ENCODE measurements at places on chromosomes 6 and 20.

GRCh38 chr6:126312013-126312665 is 27.8 kb upstream of the CENPW start:
- DNase-seq, result no peak

- DNase-seq, result no peak
These were observed 133.5 kb downstream of the SCML4 start for GRCh38 chr6:107690643-107691061.

DNA sequence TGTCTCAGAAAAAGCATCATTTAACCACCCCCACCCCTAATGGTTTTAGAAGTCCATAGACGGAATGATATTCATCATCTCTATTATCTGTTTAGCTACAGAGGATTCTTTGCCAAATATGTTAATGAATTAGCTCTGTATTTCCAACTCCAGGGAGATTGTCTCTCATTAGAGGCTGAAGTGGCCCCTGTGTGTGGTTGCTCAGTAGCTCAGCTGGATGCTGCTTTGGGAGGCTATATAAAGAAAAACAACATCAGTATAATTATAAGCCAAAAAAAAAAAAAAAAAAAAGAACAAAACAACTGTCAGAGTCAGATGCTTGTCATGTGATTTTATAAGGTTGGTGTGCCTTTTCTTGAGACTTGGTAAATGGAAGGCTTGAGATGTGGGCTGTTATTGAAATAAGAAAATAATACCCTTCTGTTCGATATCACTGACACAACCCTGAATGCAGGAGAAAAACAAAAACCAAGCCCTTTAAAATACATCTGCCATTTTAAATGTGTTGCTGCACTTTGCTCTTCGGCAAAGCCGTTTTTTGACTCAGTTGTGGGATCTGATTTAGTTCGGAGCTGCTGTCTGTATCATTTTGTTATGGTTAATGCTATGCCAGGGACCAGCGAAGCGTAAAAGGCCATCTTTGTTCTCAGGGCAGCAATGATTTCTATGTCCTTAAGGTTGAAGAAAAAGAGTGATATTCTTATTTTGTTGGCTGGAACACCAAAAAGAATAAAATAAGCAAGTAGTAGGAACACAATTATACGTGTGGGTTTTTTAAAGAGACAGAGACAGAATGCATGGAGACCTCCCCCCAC is 422.6 kb downstream of the QKI start:
- DNase-seq, result no peak

DNA sequence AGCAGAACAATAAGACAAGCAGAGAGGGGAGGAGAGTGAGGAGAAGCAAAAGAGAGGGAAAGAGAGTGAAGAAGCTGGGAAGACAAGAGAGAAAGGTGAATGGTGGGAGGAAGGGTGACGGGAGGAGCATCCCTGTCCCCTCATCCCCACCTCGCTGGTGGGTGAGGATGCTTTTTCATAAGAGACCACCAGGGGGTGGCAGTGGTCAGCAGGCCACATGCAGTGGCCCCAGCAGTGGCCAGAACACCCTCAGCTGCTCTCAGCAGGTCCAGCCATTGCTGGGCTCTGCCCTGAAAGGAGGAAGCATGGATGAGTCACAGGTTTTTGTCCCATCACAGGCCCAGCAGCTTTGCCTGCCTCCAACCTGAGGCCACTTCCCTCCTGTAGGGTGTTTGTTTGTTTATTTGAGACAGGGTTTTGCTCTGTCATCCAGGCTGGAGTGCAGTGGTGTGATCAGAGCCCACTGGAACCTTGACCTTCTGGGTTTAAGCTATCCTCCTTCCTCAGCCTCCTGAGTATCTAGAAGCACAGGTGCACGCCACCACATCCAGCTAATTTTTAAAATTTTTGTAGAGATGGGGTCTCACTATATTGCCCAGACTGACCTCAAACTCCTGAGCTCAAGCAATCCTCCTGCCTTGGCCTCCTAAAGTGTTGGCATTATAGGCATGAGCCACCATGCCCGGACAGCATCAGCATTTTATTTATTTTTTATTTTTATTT is 24.0 kb downstream of the FGD2 start:
- peak; percentile 50 for DNase-seq

DNA sequence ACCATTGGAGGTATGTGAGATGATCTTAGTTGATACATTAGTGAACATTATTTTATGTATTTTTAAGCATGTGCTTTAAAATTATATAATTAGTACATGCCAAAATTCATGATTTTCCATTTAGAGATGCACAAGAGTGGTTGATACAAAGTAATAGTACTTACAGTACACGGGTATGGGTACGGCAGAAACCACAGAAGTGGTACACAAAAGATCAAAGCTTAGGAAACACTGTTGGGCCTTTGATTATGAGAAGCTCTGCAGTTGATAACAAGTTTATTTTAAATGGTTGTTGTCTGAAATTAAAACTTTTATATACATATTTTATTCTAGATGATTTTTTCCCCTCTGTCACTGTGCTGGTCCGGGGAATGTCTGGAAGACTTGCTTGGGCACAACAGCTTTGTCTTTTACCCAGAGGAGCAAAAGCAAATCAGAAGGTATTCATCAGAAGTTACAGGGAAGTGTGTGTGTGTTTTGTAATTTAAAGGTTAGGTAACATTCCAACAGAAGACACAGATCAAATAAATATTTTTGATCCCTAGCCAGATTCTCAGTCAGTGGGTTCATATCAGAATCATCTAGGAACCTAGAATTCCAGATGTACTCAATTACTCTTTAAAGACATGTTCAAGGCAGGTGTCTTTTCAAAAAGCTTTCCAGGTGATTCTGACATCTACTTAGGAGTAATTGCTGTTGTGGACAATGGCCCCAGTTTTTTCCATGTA is 32.5 kb upstream of the ADIG start:
- DNase-seq, result no peak

- no peak for DNase-seq
These were observed 492.4 kb downstream of the RFPL4B start for GRCh38 chr6:112839525-112839961.

DNA sequence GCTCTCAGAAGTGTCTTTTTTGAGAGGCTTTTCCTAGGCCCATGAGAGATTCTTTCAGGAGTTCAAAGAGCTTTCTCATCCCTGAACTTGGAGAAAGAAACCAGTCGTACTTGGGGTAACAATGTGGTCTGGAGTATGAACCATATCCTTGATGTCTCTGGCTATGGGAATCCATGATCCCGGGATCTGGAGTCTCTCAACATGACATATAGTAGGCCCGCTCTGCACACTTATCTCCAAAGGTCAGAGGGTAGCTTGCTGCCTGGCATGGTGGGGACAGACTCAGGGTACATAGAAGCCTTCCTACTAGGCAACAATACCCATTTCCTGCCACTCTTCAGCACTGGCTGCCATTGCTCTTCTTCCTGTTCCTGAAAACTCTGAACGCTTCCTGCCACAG is 42.2 kb upstream of the NFATC2 start:
- no peak for DNase-seq

DNA sequence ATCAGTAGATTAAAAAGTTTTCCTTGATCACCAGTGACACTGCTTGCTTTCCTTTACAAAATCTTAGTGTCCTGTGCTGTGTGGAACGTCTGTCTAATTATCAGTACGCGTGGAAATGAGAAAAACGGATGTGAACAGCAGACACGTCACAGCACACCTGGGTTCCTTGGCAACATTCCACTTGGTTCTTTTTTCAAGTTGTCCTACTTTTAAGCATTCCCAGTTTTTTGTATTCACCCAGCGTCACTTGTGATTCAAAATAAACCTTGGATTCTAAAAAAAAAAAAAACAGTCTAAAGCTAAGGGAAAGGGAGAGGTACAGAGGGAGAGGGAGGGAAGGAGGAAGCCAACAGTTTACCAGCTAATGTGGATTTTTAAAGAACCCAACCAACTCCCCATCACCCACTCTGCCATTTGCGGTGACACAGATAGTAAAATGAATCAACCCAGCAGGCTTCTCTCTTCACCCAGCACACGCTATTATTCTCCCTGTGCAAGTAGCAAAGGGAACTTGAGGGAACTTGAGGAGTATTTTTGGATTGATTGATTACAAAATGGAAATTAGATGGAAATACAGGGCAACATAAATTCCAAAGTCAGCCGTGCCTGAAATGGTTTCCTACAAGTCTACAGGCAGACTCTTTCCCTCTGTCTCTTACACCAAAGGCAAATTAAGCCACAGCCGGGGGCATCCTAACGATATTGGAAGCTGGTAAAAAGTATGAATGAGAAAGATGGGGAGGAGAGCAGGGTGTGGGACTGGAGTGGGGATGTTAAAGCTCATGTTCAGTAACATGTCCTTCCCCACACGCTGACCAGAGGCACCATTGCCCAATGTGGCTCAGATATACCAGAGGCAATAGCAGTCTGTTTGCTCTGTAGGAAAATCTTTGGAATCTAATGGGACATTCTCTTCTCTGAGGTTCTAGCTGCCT is 129.8 kb downstream of the SASH1 start:
- DNase-seq, result no peak

DNA sequence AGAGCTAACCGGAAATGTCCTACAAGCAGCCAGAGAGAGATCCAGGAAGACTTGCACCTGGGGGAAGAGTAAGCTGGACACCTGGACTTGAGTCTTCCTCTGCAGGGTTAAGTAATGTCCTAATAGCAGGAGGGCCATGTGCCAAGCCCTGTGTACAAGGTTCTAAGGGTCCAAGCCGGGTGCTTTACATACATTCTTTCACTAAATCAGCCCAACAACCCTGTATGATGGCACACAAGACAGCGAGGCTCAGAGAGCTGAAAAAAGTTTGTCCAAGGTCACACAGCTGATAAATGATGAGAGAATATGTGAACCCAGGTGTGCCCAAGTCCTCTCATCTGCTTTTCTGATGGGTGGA is 215.1 kb upstream of the CDYL start:
- DNase-seq, result no peak

DNA sequence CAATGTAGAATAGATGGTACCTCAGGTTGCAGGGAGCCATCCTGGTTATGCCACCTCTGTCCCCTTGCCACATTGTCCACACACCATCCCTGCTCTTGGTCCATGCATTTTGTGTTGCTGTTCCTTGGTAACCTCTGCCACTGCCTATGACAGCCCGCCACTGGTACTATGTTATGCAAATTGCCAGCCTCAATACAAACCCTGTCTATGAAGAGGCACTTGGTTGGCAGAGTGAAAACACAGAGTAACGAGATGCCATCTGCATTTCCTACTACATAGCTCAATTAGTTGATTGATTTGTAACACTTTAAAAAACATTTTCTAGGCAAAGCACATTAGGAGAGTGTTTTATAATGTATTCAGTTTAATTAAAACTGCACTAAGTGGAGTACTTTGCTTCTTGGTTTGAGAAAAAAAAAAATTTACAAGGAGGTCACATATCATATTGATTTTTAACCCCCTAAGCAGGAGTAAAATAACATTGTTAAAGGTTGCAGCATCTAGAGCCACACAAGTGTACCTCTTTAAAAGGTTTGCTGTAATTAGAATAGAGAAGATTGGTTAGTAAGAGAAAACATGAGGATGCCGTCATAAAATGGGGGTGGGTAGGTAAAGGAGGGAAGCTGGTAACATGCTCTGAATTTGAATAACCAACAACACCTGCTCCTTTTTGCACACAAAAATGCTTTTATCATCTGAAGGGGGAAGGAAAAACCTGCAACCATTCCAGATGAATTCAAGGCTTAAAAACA is 817.1 kb downstream of the KIF16B start:
- no peak for DNase-seq

GRCh38 chr6:38637756-38638155 is 2.0 kb downstream of the BTBD9 start:
- no peak for DNase-seq

DNA sequence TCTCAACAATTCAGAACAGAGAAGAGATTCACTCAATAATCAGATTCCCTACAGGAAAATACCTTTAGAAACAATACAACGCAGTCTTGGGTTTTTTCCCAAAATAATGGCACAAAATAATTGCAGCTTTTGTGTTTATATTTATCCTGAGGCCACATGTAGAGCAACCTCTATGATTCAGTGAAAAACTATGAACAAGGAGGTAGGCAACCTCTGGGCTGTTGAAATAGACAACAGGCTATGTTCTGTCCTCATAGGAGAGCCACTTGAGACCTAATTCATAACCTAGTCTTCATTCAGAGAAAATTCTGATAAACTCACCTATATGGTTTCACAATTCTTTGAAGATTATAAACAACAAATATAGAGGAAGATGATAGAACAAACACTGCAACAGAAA is 118.3 kb downstream of the KHDC1L start:
- no peak for DNase-seq

- DNase-seq, result no peak
These were observed 36.3 kb upstream of the SPDEF start for GRCh38 chr6:34592208-34592952.

GRCh38 chr6:90442366-90442765 is 144.5 kb downstream of the MAP3K7 start:
- DNase-seq, result no peak

GRCh38 chr6:56650191-56650590 is 7.5 kb upstream of the DST start:
- no peak for DNase-seq

DNA sequence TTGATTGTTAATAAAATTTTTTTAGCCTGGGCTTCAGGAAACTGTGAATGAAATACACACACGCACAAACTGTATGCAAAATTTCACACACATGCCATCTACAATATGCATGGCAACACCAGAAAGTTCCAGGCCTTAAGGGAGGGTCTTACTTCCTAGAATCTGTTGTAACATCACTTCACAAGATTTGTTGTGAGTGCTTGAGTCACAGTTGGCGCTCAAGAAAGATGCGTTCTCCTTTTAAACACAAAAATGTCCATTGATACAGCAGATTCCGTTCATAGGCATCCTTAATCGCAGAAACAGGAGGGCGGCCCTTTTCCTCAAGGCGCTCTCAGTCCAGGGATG is 485 bp upstream of the RTF2 start:
- no peak for DNase-seq

GRCh38 chr6:14857501-14857900 is 388.4 kb upstream of the JARID2 start:
- DNase-seq, result peak; percentile 50

DNA sequence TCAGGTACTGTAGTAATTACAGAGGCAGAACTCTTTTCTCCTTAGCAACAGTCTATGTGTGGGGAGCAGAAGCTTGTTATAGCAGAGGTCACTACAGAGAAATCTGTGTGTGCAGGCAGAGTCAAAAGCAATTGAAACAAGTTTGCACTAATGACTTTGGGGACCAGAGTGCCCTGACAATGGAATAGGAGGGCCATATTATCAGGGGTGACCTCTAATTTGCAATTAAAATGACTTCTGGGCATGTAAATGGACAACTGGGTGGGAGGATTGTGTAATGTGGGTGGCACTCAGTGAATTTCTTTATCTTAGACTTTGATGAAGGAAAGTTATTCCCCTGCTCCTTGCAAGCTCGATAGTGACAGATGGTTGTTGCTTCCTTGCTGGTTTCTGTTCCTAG is 127.2 kb downstream of the PLCB4 start:
- no peak for DNase-seq

DNA sequence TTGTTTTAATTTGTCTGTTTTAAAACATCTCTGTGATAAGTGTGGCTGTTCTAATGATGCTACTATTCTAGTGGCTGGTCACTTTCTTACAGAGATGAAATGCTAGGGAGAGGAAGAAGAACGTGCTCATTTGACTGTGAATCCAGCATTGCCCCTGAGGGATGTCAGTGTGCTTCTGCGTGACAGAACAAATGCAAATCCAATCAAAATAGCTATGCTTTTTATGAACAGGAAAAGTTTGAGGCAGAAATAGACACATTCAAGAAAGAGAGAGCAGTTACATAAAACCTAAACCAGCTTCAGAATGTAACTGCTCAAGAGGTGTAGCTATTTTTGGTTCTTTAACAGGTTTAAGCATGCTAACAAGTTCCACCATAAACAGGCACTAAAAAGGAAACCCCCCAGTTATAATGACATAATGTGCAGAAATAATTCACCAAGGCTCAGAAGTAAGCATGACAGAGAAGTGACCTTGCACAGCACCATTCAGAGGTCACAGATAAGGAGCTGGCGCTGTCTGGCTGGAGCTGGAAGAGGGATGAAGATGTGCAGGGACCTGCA is 385.3 kb downstream of the EPM2A start:
- DNase-seq, result no peak

Data from stimulated activated CD4-positive, alpha-beta T cell treated with anti-CD3 and anti-CD28 coated beads, Interleukin-2, amount 100 ng/mL, for 48 hours (primary cell).